ENCODE measurements at places on chromosomes 6 and 20. TPM values are rescaled to one million over a fixed set of nuclear protein-coding genes. Genes with fewer than 3 reads are reported as not detected.

GRCh38 chr6:72972579-72972978 is 252.7 kb downstream of the KHDC1L start:
- no peak overlapping the region for H3K4me3 ChIP-seq
- no peaks in the 10 kb centered on the region for H3K27me3 ChIP-seq
- no peak overlapping the region for H3K27ac ChIP-seq
- no peak for DNase-seq
- H3K36me3 ChIP-seq = no peaks in the 10 kb centered on the region
- H3K4me1 ChIP-seq = peaks cover 29% of the 10 kb centered on the region

GRCh38 chr6:130176378-130176777 is 46.4 kb downstream of the SAMD3 start:
- H3K4me3 ChIP-seq = no peak overlapping the region
- H3K27ac ChIP-seq = no peak overlapping the region
- no peaks in the 10 kb centered on the region for H3K36me3 ChIP-seq
- DNase-seq = no peak
- H3K4me1 ChIP-seq = no peaks in the 10 kb centered on the region

DNA sequence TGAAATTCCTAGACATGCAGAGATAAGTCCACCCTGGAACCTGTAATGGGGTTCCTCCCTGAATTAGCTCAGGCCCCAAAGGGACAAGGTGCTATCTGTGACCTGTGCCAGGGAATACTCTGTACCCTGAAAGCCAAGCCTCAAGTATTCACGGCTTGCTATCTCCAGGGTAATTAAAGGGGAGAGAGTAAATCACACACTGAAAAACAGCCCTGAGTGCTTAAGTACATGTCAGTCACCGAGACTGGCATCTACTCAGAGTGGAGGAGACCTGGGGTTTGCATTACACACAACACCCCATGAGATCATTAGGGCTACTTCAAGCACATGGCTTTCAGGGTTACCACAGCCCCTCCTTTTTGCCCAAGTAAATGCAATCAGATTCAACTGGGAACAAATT is 188.1 kb downstream of the CD83 start:
- no peak overlapping the region for H3K4me3 ChIP-seq
- H3K27ac ChIP-seq = no peak overlapping the region
- H3K4me1 ChIP-seq = no peaks in the 10 kb centered on the region
- H3K27me3 ChIP-seq = no peaks in the 10 kb centered on the region
- H3K36me3 ChIP-seq = no peaks in the 10 kb centered on the region

DNA sequence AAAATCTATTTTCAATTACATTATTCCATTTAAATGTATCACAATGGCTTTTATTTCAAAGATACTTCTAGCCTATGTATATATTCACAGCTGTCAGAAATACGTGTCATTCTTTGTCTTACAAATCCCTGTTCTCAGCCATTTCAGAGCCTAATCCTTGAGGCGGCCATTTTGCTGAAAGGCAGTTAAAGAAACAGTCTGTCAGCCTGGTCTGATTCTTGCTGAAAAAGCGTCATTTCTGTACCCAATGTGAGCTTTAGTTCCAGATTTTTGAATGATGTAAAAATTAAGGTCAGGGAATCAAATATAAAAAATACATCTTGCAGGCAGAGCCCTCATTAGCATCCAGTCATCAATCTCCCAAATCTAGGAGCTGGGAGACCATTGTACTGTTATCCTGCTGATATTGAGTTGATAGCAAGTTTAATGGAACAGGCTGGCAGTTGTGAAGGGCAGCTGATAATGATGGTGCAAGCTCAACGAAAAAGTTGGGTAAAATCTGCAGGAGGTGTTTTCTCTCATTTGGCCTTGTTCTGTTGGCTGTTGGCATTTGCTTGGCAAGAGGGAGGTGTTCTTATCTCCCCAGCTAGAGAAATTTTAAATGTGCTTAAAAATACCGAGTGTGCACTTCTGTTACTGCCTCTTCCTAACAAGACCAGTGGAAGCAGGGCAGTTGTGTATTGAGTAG is 314.8 kb downstream of the SOX4 start:
- H3K27ac ChIP-seq = no peak overlapping the region
- H3K4me3 ChIP-seq = no peak overlapping the region
- H3K4me1 ChIP-seq = no peaks in the 10 kb centered on the region
- H3K27me3 ChIP-seq = no peaks in the 10 kb centered on the region

DNA sequence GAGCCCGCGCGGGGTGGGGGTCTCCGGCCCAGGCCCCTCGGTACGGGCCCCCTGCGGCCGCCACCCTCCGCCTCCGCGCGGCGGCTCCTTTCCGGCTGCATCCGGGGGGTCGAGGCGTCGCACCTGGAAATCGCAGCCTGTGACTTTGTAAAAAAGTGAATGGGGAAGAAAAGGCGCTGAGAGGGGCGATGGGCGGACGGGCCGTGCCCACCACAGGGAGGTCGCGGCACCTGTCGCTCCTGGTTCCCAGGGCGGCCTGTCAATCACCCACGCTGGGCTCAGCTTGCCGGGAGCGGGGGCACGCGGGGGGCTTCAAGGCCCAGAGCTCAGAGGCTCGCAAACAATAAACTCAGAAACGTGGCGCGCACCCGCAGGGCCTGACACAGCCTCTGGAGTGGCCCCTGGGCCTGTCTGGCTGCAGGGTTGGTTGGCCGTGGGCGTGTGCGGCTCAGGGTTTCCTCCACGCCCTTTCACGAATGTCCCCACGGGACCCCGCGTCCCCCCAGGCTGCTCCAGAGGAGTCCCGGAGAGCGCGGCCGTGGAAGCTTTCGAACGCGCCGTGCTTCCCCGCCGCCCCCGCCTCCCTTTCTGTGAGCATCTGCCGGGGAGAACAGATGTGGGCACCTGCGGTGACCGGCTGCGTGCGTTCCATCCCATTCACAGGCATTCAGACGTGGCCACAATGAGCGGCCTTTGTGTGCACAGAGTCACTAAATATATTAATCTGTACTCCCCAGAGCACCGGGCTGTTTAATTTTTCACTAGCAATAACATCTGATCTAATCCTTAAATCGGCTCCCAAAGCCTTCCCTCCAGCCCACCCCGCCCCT is 6.1 kb upstream of the DLL1 start:
- DNase-seq = no peak
- no peaks in the 10 kb centered on the region for H3K36me3 ChIP-seq
- no peak overlapping the region for H3K27ac ChIP-seq
- H3K4me3 ChIP-seq = no peak overlapping the region
- peaks cover 56% of the 10 kb centered on the region for H3K27me3 ChIP-seq
- peaks cover 22% of the 10 kb centered on the region for H3K4me1 ChIP-seq

GRCh38 chr6:110493253-110493800 is 16.9 kb upstream of the SLC22A16 start:
- H3K27ac ChIP-seq = no peak overlapping the region
- H3K4me1 ChIP-seq = no peaks in the 10 kb centered on the region
- no peak overlapping the region for H3K4me3 ChIP-seq
- no peaks in the 10 kb centered on the region for H3K36me3 ChIP-seq

GRCh38 chr6:109807881-109808280 is 116.8 kb downstream of the FIG4 start:
- no peaks in the 10 kb centered on the region for H3K27me3 ChIP-seq
- DNase-seq = no peak
- H3K36me3 ChIP-seq = no peaks in the 10 kb centered on the region
- H3K4me3 ChIP-seq = no peak overlapping the region
- no peaks in the 10 kb centered on the region for H3K4me1 ChIP-seq

- no peak overlapping the region for H3K27ac ChIP-seq
- H3K27me3 ChIP-seq = no peaks in the 10 kb centered on the region
- H3K4me1 ChIP-seq = peaks cover 3% of the 10 kb centered on the region
- no peak overlapping the region for H3K4me3 ChIP-seq
- no peak for DNase-seq
- H3K36me3 ChIP-seq = peaks cover 45% of the 10 kb centered on the region
These were observed 188.8 kb downstream of the HIVEP2 start for GRCh38 chr6:142756215-142756630.

Gene DLK2
- total RNA-seq = not detected

Gene TAB2
- total RNA-seq = 73.5 TPM

Gene TNFAIP3
- total RNA-seq = 7.1 TPM

Gene TMEM63B
- 39.9 TPM for total RNA-seq
